ENCODE measurements at places on chromosomes 6 and 20.
A peak's percentile ranks its signal among the peaks of the same experiment; 100 is the strongest.

DNA sequence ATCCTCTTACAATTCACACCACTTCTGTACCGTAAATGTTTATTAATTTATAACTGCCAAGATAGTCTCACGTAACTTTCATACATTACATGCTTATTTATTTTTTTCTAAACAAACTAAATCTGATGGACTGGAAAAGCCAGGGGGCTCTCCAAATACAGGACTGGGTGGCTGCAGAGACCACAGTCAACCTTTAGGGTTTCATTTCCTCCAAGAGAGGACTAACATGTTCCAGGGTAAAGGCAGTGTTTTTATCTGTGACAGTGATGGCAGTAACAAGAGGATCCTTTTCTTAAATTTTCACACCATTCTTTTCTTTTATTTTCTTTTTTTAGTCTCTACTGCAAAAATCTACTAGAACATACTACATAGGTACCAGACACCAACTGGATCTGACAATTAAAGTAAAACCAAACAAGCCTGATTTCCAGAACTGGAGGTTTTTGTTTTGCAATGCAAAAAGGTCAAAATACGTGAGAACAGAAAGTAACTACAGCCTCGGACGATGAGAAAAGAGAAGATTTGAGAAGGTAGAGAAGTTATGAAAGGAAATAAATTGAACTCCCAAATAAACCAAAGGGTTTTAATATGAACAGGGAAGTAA lies 1.2 kb downstream of the LMBRD1 start:
- no peak for DNase-seq

DNA sequence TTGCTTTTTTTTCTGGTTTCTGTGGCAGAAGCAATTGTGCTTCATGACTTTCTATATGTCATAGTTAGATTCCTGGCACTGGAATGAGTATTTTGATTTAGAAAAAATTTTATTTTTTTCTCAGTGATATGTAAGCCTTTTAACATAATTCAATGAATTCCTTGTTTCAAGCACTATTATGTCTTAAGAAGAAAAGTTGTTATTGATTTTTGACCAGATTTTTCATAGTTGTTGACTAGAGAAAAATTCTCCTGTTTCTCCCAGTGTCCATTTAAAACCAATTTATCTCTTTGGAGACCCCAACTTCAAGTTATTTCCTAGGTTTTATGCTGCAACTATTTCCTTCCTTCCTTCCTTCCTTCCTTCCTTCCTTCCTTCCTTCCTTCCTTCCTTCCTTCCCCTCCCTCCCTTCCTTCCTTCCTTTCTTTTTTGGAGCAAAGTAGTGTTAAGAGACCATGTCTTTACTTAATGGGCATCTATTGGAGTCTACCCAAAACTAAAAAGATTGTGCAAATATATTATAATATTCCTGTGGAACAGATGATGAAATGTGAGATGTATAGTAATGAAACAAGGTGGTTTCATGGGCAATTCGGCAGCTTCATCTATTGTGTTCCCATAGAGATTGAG lies 346.9 kb downstream of the RNF144B start:
- DNase-seq, result no peak

DNA sequence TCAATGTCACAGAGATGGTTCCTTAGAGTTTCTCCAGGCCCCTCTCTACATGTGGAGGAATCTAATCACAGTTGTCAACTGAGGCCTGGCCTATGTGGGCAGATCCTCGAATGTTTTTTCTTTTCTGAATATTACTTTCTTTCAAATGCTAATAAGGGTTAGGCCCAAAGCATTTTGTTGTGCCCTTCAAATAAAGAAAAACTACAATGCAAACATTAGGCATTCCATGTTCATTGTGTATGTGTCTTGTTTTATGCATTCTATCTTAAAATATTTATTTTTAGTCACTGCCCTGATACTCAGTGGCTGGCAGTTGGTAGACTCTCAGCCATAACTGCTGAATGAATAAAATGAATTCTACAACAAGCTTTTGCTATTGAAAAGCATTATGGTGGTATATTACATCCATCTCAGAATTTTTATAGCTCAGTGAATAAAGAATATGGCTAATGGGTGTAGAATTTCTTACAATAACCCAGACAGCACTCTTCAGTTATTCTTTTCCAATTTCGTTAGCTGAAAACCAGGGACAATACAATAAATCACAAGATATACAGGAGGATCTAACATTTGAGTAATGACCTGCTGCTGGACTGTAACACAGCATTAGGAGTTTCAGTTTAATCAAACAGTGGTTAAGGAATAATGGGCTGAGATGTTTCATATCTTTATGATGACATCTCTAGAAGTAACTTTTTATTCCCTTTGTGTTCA lies 28.3 kb downstream of the RGS17 start:
- no peak for DNase-seq

GRCh38 chr6:3885262-3886036 lies 36.3 kb downstream of the FAM50B start:
- no peak for DNase-seq

DNA sequence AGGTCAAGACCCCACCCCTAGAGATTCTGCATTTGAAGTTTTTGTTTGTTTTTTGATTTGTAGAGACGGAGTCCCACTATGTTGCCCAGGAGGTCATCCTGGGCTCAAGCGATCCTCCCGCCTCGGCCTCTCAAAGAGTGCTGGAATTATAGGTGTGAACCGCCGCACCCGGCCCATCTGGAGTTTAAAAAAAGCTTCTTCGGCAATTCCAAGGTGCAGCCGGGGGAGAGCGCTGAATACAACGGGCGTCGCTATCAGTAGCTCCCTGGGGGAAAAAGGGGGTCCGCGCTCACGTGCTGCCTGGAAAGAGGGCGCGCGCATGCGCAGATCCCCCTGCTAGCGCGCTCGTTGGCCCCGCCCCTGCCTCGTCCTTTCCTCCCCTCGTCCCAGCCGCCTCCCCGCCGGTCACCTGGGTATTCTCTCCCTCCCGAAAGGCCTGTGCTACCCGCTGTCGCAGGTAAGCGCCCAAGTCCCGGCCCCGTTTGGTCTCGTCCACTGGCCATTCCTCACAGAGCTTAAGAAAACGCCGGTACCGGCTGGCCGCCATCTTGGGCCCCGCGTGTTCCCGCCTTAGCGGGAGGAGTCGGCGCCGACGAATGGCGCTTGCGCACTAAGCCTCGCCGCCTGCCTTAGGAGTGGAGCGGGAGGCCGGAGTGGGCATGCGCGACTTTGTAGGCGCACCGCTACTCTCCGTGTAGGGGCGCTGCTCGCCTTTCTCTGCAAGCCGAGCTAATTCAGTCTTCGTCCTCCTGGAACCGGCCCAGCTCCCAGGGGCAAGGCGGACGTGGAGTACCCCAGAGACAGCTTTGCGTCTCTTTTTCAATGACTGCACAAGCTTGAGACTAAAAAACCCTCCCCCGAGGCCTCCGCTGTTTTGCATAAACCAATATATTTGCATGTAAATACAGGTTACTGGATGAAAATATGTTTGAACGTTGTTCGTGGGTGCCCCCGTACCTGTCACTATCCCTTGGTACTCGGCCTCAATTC lies at the start of gene UQCC2:
TSS of gene UQCC2 (minus strand) at position 561 of the 990 bp plus-strand sequence. CDS start at position 547, 14 bp downstream.
- peak; percentile 94 for DNase-seq

Measured in stimulated activated CD8-positive, alpha-beta memory T cell treated with anti-CD3 and anti-CD28 coated beads, Interleukin-15, amount 100 ng/mL, for 4 hours (primary cell).